Fibroblast of skin of left biceps (primary cell): ENCODE measurements at places on chromosomes 12 and 14.

DNA sequence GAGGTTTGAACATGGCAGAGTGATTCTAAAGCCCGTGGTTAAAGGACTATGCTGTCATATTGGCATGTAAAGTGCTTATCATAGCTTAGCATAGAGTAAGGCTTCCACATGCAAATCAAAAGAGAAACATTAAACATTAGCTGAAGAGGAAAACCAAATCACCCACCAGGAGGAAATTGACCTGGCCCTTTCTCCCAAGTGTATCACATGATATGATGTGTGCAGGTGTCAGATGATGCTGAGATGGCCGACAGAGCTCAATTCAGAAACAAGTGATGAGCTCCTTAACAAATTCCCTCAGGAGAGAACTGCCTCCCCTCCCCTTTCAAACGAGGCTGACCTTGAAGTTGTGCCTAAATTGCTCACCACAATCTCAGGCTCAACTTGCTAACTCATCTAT, 217.1 kb upstream of the BTG1 start:
- DNase-seq: no peak

DNA sequence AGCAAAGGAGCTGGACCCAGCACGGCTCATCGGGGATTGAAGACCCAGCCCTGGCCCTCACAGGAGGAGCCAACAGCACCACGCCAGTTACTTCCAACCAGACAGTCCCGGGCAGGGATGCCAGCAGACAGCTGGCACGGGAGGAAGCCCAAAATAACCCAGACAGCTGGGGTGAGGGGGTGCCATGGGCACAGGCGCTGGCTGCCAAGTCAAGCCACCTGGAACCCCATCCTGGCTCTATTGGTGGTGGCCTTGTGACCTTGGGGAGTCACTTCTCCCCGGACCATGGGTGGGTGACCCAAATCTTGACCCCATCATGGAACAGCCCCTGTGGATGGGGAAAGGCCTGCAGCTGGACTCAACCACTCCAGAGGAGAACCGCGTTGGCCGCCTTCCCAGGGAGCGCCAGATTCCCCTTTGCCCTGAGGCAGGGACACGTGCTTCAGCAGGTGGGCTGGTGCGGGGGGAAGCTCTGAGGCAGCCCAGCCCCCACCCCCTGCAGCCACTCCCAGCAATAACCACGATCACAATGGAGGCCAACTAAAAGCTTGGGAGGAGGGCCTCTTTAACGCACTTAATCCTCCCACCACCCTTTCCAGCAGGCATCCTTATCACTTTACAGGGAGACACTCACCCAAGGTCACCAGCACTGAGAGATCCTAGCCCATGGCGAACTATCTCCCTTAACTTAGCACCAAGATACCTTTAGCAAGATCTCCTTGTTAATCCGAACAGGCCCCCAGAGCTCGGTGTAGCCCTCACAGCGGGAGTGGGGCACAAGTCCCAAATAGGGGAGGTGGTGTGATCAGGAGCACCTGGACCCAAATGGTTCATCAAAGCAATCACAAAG, 4.7 kb upstream of the RHOF start:
- DNase-seq: no peak

GRCh38 chr12:94736004-94736403, 85.6 kb upstream of the TMCC3 start:
- no peak for DNase-seq

GRCh38 chr12:21715386-21715785, 57.7 kb upstream of the LDHB start:
- no peak for DNase-seq

DNA sequence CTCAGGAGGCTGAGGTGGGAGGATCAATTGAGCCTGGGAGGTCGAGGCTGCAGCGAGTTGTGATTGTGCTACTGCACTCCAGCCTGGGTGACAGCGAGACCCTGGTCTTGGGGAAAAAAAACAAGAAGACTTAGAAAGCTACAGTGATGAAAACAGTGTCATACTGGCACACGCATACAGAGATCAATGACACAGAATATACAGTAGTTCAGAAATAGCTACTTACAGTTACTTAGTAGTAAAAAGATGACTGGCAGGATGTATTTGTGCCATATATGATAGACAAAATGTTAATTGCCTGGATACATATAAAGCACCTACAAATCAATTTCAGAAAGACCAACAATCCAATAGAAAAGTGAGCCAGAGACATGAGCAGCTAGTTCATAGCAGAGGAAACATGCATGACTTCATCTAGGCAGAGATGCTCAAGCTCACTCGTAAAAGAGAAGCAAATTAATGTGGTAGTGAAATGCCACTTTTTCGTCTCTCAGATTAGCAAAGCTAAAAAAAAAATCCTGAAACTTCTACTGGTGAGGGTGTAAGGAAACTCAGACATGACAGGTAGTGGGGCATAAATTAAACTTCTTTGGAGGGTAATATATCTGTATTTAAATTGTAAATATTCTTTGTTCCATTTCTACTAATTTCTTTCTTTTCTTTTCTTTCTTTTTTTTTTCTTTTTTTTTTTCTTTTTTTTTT, 2.5 kb upstream of the ALDH2 start:
- DNase-seq: no peak

DNA sequence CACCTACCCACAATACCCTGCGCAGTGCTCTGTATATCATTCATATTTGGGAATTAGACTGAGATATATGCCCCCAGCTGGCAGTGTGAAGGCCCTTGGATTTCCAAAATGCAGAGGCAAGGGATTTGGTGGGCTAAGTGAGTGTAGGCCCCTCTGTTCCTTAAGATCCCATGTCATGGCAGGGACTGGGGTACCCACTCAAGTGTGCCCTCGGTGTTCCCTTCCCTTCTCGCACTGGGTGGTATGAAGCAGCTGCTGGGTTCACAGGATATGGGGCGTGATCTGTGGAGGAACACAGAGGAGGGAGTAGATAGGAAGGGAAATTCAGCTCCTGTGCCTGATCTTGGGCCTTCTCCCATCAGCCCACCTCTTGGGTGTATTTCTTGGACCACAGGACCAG, 63.1 kb upstream of the VASH1 start:
- DNase-seq: no peak

GRCh38 chr12:45725631-45726602, 3.6 kb upstream of the ARID2 start:
- DNase-seq: no peak
